ENCODE measurements at places on chromosomes 12 and 14.
A peak's percentile ranks its signal among the peaks of the same experiment; 100 is the strongest.

- no peak for DNase-seq
Observed at GRCh38 chr12:111864913-111865312, 22.9 kb downstream of the MAPKAPK5 start.

- no peak for DNase-seq
Observed at GRCh38 chr12:118307069-118307954, 65.4 kb downstream of the TAOK3 start.

DNA sequence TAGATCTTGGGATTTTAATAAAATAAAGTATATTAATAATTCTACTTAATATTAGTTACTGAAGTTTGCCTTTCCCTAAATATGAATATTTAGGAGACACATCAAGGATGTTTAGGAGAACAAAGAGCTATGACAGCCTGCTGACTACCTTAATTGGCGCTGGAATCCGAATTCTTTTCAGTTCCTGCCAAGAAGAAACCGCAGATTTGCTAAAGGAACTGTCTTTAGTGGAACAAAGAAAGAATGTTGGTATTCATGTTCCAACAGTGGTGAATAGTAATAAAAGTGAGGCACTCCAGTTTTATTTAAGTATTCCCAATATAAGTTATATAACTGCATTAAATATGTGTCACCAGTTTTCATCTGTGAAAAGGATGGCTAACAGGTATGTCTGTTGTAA, 54.5 kb downstream of the MIS18BP1 start:
- no peak for DNase-seq

DNA sequence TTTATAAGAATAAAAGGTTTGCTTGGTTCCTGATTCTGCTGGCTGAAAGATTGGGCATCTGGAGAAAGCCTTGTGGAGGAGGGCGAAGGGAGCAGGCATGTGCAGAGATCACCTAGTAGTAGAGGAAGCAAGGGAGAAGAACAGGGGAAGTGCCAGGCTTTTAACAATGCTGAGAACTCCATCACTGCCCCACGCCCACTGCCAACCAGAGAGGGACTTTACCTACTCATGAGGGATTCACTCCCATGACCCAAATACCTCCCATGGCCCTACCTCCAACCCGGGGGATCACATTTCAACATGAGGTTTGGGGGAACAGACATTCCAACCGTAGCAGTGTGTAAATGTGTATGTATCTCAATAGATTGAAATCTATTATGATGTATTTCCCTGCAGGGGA, 360.3 kb downstream of the GLT1D1 start:
- no peak for DNase-seq

GRCh38 chr12:52280319-52280795, 5.9 kb downstream of the KRT86 start:
- DNase-seq, result peak; percentile 89
